ENCODE measurements at places on chromosomes 3 and 15.
A peak's percentile ranks its signal among the peaks of the same experiment; 100 is the strongest.

DNA sequence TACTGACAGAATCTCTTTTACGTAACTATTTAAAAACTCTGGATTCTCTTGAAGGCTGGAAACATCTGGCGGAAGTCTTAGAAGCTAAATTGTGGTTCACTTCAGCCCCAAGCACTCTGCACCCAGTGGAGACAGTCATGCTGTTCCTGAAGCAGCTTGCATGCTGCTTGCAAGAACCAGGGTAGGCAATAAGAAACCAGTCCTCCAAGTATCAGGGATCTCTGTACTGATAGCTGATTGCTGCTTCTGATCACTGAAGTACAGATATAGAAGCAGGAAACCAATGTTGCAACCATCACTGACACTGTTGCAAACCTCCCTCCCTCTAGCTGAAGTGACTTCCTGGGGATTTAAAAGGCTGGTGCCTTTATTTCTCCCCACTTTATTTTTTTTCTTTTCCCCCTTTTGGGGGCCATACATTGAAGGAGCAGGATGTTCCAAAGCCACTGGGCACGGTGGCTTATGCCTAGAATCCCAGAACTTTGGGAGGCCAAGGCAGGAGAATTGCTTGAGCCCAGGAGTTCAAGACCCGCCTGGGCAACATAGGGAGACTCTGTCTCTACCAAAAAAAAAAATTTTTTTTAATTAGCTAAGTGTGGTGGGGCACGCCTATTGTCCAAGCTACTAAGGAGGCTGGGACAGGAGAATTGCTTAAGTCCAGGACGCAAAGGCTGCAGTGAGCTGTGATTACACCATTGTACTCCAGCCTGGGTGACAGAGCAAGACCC is 15.3 kb downstream of the SPCS1 start:
- DNase-seq, result no peak

DNA sequence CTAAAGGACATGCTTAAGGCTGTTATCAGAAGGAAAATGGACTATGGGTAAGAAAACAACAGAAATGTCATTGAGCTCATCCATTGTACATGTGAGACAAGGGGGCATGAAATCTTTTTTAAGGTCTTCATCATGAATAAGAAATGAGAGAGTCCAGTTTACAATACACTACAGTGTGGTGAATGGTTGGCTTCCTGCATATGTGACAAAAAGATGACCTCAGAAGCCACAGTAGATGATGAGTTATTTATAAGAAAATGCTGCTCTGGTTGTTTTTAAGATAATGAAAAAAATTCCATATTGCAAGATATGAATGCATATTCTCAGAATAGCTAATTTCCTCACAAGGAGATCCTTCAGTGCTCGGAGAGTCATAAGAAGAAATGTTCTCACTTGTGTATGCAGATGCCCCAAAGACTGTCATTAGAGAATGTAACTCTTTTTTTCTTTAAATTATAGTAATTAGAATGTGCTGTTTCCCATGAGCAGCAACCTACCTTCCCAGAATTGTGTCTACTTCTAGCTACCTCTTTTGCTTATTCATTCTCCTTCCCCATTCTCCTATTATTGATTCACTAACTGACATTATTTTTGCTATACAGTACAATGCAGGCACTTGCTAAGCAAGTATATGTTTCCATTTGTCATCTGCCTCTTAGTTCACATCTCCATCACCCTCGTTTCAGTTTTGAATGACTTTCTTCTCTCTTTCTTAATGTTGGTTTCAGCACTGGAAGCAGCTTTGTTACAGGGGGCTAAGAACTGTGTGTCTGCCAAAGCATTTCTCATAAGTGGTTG is 152.0 kb upstream of the PEX5L start:
- no peak for DNase-seq

GRCh38 chr15:98823012-98823458 is 174.7 kb downstream of the IGF1R start:
- no peak for DNase-seq

DNA sequence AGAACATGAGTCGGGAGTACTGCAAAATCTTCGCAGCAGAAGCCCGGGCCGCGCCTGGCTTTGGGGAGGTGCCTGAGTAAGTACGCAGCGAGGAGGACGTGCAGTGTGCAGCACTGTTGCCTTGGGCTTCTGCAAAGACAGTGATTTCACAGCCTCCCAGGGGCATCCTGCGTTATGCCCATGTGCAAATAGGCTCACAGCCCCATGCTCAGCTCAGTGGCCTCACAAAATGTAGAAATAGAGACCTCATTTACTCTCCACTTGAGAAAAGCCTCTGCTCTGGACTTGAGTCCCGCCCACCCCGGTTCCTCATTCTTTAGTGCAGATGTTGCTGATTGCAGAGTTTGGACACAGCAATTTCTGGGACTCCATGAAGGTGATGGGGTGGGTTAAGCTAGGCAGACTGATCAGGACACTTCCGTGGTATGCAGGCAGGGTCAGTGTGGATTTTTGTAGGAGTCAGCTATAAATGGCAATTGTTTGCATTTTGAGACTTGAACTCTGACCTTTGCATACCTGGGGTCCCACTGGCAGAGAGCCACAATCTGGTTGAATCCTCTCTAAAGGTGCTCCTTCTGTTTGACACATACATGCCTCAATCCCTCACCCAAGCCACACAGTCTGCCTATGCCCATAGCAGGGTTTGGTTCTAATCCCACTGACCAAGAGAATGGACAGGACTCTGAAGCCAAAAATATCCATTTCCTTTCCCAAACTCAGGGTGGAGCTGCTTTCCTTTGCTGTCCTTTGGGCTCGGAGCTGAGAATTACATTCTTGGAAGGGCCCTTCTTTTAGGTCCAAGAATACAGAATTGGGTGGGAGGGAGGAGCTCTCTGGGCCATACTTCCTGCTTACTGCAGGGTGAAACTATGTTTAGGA is 20.7 kb upstream of the SLC28A1 start:
- DNase-seq, result no peak

GRCh38 chr15:95912280-95912625 is 418.2 kb upstream of the NR2F2 start:
- DNase-seq, result no peak

GRCh38 chr3:108477511-108478147 is 32.8 kb downstream of the MYH15 start:
- peak; percentile 44 for DNase-seq

GRCh38 chr3:11517601-11518000 is 126.1 kb downstream of the VGLL4 start:
- no peak for DNase-seq

- DNase-seq, result no peak
Observed at GRCh38 chr3:105866656-105867653, 1.9 kb downstream of the CBLB start.

DNA sequence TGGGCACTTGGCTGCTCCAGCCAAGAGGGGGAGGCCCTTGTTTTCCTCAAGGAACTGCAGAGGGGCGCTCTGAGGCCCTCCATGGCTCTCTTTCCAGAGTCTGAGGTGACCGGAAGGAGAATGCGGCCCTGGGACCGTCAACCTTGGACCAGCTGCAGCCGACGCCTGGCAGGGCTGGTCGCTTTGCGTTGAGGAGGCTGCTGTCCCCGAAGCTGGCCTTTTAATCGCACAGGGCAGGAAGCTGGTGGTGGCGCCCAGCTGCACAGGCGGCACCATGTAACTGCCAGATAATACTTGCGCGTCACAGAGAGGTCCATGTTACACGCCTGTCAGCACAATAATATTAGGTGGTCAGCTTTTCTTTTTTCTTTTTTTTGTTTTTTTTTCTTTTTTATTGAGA is 875 bp upstream of the HLTF start:
- no peak for DNase-seq

GRCh38 chr15:44308889-44309288 is 20.4 kb downstream of the GOLM2 start:
- no peak for DNase-seq

Measured in T-cell (primary cell).